ENCODE measurements at places on chromosomes 4 and X. TPM values are rescaled to one million over a fixed set of nuclear protein-coding genes. Genes with fewer than 3 reads are reported as not detected.

GRCh38 chr4:92231511-92231910 is 72.3 kb upstream of the GRID2 start:
- DNase-seq = no peak

DNA sequence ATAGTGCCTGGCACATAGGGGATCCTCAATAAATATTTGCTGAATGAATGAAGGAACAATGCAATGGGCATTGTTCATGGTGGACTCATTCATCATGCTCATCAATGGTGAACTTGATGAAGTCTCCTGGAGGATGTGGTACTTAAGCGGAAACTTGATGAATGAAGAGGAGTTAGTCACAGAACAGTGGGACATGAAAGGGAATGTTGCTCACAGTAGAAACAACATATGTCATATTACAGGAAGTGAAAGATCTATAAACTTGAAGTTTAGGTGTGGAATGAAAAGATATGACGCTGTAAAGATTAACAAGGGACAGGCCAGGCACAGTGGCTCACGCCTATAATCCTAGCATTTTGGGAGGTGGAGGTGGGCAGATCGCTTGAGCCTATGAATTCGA is 224.1 kb downstream of the PPP3CA start:
- no peak for DNase-seq

- no peak for DNase-seq
Observed at GRCh38 chr4:61540944-61541343, 340.8 kb downstream of the ADGRL3 start.

- DNase-seq = no peak
Observed at GRCh38 chrX:118577041-118577440, 81.4 kb downstream of the DOCK11 start.

DNA sequence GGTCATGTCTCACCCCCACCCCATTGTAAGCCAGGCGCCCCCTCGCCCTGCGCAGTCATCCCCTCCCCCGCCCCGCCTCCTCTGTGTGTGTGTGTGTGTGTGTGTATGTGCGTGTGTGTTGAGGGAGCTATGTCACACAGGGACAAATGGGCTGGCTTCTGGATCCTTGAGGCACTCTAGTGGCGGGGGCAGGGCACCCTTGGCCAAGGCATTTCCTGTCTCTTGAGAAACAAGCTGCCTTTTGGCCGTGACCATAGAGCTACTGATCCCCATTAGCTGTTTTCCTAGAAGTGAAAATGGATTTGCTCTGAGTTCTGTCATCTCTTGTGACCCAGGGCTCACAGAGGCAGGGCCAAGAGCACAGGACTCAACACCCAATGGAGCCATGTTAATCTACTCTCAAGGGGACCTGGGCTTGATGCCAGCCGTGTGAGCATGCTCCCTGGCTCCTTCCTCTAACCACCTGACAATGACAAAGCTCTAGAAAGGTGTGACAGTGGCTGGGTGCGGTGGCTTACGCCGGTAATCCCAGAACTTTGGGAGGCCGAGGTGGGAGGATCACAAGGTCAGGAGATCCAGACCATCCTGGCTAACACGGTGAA is 162.5 kb upstream of the BCOR start:
- DNase-seq = no peak

DNA sequence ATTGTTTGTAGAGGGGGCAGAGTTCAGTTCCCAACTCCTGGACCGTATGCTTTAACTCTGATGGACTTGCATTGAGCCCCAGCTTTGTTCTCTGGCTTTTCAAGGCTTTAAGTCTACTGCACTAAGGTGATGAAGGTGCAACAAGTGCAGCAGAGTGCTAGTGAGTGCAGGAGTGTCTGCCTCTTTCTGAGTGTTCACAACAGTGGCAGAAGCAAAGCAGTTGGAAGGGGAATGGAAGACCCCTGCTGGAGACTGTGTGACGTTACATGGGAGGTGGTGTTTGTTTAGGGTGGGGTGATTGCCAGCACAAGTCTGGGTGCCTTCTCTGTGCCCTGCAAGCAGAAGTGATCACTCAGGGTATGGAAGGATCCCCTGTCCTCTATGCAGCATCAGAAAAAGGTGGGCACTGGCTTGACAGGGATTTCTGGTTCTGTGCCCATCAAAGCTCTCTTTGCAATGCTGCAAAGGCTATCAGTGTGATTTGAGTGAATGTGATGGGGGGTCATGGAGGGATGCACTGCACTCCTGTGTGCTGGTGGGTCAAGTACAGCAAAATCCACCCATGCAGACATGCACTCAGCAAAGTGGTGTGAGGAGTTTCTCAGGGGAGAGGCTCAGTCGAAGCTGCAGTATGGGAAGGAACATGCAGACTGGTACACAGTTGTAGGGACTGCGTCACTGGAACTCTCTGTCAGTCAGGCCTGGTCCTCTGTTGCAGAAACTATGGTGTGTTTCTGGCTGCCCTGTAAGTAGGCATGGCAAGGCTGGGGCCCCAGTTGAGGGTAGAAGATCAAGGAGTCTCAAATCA is 70.9 kb upstream of the UGT2B7 start:
- peak; percentile 40 for DNase-seq

DNA sequence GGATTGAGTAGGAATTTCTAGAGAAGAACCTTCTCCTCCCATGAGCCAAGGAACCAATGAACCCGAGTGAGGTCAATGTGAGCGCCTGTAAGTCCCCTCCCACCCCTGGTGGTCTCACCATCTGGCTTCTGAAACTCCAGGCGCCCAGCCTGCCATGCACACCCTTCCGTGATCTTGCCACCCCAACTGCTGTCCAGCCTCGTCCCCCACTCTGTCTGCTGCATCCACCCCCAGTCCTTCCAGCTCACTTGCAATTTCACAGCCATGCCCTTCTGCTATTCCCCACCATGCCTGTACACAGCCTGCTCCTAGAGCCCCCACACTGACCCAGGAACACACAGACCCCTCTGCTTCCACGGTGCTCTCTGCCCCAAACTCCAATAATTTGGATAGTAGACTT is 323.7 kb downstream of the STK32B start:
- DNase-seq = no peak

DNA sequence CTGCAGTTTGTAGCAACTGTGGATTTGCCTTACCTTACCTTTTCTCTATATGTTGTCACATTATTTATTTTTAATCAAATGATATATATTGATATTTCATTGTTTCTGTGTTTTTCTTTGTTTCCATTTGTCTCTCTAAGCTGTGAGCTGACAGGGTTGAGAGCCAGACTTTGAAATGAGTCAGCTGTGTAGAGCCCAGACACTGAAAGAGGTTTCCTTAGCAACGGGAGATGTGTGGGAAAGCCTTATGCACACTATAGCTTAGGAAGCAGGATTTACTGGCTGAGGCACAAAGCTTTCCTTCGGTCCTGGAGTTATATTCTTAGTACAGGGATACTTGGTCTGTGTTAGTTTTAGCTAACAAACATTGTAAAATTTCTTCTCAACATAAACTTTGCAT is 192.2 kb downstream of the FGF13 start:
- no peak for DNase-seq

DNA sequence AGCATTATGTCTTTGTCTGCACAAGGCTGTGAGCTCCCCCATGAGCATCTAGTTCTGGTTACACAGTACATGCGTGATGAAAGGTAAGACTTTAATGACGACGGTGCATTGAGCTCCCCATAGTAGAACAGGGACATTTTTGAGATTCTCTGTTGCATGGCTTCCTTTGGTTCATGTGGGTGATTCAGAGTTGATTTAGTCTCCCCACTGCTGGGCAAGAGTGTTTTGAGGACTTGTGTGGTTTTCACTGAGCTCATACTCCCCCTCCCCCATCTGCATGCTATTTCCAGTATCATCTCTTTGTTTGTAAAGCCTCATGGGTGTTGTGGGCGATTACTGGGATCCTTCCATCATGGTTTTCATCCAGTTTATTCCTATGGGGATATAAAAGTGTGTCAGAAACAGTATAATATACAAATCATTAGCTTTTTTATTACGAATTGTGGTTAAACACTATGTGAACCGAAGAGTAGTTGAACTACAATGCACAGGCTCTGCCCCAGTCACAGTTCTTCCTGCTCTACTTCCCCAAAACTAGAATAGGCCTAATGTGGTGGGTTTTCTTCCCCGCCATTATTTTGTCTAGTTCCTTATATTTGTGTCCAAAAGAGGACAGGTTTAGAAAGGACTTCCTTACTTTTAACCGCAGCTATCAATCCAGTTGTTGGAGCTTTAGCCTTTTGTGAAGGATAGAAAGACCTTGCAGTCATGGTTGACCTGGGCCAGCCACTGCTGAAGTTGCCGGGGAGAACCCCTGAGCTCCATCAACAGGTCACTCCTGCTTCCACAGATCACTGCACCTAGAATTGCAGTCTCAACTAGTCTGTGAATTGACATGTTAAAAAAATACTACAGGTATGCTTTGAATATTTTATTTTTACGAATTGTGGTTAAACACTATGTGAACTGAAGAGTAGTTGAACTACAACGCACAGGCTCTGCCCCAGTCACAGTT is 30.4 kb downstream of the KIT start:
- no peak for DNase-seq

DNA sequence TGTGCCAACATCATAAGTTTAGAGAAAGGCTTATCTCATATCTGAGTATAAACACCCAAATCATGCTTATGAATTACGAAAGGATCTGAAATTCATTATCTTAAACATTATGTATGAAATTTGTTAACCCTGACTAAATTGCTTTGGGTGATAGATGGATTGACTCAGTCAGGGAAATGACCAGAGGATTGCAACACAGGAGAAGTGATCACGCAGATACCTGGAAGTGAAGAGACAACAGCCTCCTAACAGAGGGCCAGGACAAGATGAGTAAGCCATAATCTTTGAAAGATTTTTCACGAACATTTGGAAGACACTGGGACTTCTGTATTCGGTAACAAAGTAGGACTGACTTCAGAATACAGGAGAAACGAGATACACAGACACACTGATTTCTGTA is 363.4 kb downstream of the DMD start:
- DNase-seq = no peak

GRCh38 chrX:31223817-31224216 is 152.0 kb upstream of the FTHL17 start:
- no peak for DNase-seq

DNA sequence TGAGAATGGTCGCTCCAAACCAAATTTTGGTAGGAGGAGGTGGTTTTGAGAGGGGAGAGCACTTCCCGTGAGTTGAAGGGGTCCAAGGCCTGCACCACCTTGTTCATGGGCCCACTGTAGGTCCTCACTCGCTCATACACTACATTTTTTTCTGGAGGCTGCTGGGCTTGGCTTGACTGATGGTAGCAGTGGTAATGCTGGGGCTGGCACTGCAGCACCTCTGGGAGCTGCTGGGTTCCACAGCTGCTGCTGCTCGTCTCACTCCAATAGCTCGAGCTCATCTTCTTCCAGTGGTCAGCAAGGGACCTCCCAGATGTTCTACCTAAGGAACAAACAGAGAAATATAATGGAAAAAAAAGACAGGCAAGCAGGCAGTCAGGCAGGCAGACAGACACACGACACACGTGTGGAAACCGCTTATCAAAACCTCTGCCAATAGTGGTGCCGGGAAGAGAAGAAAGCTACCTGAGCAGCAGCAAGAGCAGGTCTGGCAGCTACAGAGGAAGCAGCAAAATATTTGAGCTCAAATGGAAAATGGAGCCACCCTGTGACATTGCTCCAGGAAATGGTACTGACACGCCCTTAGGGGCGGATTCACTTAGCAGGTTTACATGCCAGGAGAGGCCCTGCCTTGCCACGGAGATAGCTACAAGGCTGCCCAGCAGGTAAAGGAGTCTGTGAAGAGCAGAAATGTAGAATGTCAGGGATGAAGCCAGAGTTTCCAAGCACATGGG is at the start of gene POF1B:
Gene POF1B (minus strand): TSS at position 492 of the 734 bp plus-strand sequence. CDS start 211 bp downstream, at position 281.
- peak; percentile 83 for DNase-seq

GRCh38 chr4:104905546-104905945 is 241.1 kb upstream of the TET2 start:
- DNase-seq = no peak

DNA sequence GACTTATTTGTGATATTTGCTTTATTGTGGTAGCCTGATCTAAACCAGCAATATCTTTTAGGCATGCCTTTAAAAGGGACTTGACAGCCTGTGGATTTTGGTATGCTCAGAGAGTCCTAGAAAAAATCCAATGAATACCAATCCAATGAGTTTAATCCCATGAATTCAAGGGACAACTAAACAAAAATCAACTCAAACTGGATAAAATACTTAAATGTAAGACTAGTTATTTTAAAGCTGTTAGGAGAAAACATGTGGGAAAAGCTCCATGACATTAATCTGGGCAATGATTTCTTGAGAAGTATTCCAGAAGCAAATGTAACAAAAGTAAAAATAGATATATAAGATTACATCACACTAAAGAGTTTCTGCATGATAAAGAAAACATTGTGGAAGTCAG is 711.5 kb upstream of the PITX2 start:
- no peak for DNase-seq

- DNase-seq = no peak
Observed at GRCh38 chrX:37816766-37817165, 30.6 kb downstream of the DYNLT3 start.

- no peak for DNase-seq
Observed at GRCh38 chr4:14719053-14719452, 283.2 kb upstream of the CPEB2 start.

GRCh38 chr4:121269001-121269400 is 104.9 kb upstream of the TNIP3 start:
- no peak for DNase-seq

DNA sequence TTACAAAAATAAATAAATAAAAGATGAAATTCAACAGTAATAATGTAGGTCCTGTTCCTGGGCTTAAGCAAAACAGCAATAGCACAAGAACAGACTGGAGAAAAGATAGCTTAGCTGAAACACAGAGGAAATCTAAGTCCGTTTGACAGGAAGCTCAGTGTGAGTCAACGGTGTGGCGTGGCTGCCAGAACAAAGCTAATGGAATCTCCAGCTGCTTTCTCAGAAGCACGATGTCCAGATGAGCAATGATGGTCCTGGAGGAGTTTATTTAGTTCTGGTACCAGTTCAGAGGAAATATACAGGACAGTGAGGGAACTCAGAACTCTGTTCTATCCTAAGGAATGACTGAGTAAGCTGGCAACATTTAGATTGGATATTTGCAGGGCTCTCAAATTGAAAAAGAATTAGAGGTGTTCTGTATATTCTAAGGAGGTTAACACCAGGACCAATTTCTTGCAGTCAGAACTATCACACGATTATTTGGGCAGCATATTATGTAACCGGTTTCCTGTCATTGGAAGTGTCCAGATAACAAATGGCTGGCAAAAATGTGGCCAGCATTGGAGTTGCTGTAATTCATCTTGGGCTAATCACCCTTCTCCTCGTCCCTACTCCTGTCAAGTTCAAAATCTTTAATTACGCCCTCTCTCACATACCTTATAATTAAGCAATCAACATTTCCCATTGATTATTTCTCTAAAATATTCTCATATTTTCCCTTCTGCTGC is 12.7 kb downstream of the GAB3 start:
- no peak for DNase-seq

DNA sequence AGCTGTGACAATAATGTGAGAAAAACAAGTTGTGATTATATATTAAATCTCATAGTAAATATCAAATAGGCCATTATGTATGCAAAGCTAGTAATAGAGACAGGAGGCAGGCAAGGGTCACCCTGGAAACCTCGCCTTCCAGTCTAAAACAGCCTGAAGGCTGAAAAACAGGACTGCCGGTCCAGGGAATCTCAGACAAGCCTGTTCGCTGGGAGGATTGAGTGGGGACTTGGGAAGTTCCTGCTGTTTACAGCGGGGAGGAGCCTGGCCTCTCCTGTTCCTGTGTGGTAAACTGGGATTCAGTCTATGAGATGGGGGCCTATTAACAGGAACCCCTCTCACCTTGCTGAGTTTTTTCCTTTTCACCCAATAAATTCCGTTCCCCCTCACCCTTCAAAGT is 2317.3 kb downstream of the PCDH7 start:
- no peak for DNase-seq

The PFKFB1 gene
- not detected for total RNA-seq

The TRAM1L1 gene
- total RNA-seq = 6.4 TPM

The AFM gene
- not detected for total RNA-seq

The SNX25 gene
- 16.8 TPM for total RNA-seq

The TMLHE gene
- 13.3 TPM for total RNA-seq

The PABPC1L2B gene
- total RNA-seq = not detected

Data from SJCRH30 (cell line).